Airway epithelial cell (primary cell): ENCODE measurements at places on chromosomes 2 and 18. TPM values are rescaled to one million over a fixed set of nuclear protein-coding genes. Genes with fewer than 3 reads are reported as not detected.

The TUBB6 gene
- 493 and 746 TPM in 2 replicates for total RNA-seq

The RNF181 gene
- total RNA-seq, result 143 and 206 TPM in 2 replicates

The MATN3 gene
- 0.70 and 1.2 TPM in 2 replicates for total RNA-seq

The ZAP70 gene
- not detected in 2 replicates for total RNA-seq

The ATIC gene
- 47.8 and 49.5 TPM in 2 replicates for total RNA-seq
